ENCODE measurements at places on chromosomes 13 and 19. TPM values are rescaled to one million over a fixed set of nuclear protein-coding genes. Genes with fewer than 3 reads are reported as not detected.

GRCh38 chr13:41746259-41746658 lies 214.7 kb downstream of the VWA8 start:
- no peak for DNase-seq

DNA sequence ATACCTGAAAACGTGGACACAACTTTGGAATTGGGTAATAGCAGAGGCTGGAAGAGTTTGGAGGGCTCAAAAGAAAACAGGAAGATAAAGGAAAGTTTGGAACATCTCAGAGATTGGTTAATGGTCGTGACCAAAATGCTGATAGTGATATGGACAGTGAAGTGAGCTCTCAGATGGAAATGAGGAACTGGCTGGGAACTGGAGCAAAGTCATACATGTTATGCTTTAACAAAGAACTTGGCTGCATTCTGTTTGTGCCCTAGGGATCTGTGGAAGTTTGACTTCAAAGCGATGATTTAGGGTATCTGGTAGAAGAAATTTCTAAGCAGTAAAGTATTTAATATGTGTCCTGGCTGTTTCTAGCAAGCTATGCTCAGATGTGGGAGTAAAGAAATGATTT lies 136.2 kb downstream of the DNAJC3 start:
- DNase-seq = no peak

DNA sequence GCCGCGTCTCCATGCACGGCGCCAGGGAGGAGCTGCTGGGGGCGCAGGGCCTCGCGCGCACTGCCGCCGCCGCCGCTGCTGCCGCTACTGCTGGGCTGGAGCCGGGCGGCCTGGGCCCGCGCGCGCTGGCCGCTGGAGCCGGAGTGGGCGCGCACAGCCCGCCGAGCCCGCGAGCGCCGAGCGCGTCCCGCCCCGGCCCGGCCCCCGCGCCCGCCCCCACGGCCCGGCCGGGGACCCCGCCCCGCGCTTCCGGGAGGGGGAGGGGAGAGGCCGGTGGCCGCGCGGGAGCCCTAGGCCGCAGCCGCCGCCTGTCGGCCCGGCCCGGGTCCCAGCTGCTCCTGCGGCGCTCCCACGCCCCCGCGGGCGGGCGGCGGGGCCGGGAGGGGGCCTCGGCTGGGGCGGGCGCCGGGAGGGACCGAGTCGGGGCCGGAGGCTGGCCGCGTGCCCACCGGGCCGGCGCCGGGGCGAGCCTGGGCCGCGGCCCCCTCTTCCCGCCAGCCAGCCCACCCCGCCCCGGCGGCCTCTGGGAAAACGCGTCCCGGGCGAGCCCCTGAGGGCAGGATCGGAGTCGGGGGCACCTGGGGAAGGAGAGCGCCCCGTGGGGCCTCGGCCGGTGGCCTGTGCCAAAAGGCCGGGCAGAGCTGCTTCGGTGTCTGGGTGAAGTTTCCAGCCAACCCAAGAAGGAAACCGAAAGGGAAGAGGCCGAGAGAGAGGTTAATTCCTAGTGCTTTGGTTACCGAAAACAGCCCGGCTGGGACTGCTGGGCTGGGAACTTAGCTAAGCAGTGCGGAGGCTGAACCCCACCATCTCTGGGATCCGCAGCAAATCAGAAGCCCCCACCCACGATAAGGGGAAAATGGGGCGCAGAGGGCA lies at the start of gene STK24:
Gene STK24, minus strand, starts transcription at position 145 of the 873 bp plus-strand sequence. CDS start 321 bp downstream, outside the sequence.
- DNase-seq = peak; percentile 89

- no peak for DNase-seq
Observed at GRCh38 chr19:12834566-12834943, at the start of gene RTBDN. TSS of gene RTBDN (minus strand) at chr19:12834579. CDS start at chr19:12829979, 4,600 bp downstream.

- DNase-seq = no peak
Observed at GRCh38 chr13:40026174-40026585, 370.7 kb downstream of the COG6 start.

DNA sequence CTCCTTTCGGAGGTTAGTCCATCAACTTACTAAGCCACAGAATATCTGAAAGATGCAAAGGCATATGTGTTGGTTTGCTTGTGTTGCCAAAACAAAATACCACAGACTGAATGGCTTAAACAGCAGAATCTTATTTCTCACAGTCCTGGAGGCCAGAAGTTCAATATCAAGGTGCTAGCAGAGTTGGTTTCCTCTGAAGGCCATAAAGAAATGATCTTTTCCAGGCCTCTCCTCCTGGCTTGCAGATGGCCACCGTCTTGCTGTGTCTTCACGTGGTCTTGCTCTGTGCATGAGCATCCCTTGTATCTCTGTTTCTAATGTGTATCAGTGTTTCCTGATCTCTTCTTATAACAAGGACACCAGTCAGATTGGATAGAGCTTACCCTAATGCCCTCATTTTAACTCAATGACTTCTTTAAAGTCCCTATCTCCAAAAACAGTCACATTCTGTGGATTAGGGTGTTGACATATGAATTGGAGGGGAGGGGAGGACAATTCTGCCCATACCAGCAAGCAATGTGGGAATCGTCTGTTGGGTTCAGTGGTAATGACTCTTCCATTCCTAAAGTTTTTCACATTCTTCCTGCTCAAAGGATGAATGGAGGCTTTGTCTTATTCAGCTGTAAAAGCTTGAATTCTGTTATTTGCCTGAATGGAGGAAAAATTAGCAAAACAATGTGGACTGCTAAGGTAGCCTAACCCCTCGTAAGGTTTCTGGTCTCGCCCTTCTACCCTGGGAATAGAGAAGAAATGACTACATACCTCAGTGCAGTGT lies 715.7 kb downstream of the DIAPH3 start:
- no peak for DNase-seq

Gene MCEMP1
- total RNA-seq = 0.72 TPM

All from left ventricle myocardium superior (tissue), 1 donor.